Stromal cell of bone marrow (primary cell): ENCODE measurements at places on chromosomes 13 and 19.

- DNase-seq, result no peak
Observed at GRCh38 chr13:75489502-75490263, 7.7 kb upstream of the TBC1D4 start.

DNA sequence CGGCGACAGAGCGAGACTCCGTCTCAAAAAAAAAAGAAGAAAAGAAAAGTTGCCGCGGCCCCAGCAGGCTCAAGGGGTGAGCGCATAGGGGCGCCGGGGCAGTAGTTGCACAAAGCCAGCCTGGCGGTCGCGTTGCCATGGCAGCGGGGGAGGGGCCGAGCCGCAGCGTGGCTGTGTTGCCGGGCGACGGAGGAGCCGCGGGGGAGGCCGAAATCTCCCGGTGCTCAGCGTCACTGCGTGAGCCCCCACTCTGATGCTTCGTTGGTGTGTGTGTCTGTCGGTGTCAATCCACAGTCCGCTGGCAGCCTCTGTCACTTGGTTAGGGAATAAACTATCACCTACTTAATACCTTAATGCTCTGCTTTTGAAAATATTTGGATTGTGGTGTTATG lies 82.9 kb upstream of the C1QTNF9B start:
- DNase-seq, result peak; percentile 79

DNA sequence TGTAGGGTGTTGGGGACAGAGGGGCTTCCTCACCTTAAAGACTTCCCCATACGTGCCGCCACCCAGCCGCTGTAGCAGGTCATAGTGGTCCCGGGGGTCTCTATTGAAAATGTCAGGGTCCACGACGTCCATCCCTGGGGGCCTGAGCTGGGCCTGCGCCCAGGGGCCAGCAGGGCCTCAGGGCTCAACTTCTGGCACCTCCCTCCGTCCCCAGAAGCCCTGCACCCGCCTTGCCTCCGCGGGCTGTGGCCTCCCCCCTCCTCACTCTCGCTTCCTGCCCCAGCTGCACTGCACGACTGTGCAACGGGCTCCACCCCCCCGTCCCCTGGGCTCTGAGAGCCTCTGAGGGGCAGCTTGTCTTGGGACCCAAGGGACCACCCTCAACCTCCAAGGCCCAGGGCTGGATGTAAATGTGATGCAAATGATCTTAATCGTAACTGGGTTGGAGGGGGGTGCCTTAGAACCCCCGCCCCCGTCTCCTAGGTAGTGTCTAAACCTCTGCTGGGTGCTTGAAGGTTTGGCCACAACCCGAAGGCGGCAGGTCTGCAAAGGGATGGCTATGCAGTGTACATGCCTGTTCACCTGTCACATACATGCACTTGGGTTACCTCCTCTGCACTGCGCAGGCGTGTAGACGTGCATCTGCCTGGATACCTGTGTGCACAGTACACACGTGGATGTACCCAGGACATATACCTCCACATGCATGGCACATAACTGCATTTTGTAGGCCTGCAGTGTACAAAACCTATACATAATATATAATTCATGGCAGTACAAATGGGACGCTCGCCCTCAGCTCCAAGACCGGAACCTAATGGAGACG lies at the start of gene MAP4K1:
TSS of gene MAP4K1 (minus strand) at position 190 of the 826 bp plus-strand sequence. CDS start at position 132, 58 bp downstream.
- no peak for DNase-seq

DNA sequence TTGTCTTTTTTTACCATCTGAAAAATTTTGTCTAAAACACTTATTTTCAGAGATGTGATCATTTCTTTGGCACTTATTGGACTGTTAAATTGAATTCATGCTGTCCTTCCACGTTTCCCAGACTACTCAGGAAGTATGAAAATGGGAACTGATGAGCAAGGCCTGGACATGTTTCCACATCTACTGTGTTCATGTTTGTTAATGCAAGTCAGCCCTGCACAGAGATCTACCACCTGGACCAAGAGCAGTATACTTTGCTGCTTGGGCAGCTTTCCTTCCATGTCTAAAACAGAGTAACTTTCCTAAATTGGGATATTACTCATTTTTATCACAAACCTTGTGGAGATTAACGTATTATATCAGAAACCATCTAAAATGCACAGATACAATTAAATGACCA lies 687.4 kb downstream of the DIAPH3 start:
- no peak for DNase-seq

GRCh38 chr13:110560601-110561343 lies 750 bp downstream of the RAB20 start:
- no peak for DNase-seq

- no peak for DNase-seq
Observed at GRCh38 chr13:42174344-42175162, 97.4 kb upstream of the AKAP11 start.

GRCh38 chr13:26310003-26310402 lies 56.1 kb downstream of the CDK8 start:
- no peak for DNase-seq

GRCh38 chr19:33665776-33666595 lies 44.2 kb downstream of the CHST8 start:
- DNase-seq, result no peak

GRCh38 chr19:821825-822503 lies at the start of gene PLPPR3:
Gene PLPPR3, minus strand, starts transcription at chr19:821955. Its CDS starts 396 bp downstream, at chr19:821559.
- DNase-seq, result no peak

DNA sequence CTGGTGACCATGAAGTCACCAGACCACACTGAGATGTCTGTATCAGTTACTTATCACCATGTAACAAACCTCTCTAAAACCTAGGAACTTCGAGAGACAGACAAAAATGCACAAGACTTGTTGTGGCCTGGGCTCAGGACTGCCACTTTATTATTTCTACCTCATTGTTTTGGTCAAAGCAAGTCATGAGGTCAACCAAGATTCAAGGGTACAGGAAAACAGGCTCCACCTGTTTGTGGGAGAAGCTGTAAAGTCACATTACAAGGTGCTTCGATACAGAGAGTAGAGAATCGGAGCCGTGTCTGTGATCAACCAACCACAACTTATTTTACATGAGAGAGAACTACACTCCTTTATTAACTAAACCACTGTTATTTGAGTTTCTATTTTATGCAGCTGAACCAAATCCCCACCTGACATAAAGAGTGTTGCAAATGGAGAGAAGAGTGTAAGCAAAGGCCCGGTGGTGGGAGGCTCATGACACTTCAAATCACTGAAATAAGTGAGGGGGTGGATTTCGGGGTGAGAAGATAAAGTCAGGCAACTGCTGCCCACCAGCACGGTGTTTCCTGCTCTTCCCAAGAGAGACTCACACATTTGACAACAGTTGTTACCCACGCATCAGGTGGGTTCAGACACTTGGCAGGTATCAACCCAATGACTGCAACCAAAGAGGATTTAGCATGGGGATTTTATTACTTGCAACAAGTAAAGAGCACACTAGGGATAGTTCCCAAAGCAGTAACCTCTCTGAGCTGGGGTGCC lies 39.0 kb upstream of the IGSF23 start:
- no peak for DNase-seq

GRCh38 chr19:56748378-56748777 lies 76.8 kb upstream of the ZNF835 start:
- peak; percentile 2 for DNase-seq
